ENCODE measurements at places on chromosomes 7 and 10.

- H3K36me3 ChIP-seq, result no peaks in the 10 kb centered on the region
- H3K4me3 ChIP-seq, result no peak overlapping the region
- no peaks in the 10 kb centered on the region for H3K4me1 ChIP-seq
- no peak overlapping the region for H3K27ac ChIP-seq
- DNase-seq, result no peak
Observed at GRCh38 chr10:96967847-96968246, 135.7 kb downstream of the LCOR start.

DNA sequence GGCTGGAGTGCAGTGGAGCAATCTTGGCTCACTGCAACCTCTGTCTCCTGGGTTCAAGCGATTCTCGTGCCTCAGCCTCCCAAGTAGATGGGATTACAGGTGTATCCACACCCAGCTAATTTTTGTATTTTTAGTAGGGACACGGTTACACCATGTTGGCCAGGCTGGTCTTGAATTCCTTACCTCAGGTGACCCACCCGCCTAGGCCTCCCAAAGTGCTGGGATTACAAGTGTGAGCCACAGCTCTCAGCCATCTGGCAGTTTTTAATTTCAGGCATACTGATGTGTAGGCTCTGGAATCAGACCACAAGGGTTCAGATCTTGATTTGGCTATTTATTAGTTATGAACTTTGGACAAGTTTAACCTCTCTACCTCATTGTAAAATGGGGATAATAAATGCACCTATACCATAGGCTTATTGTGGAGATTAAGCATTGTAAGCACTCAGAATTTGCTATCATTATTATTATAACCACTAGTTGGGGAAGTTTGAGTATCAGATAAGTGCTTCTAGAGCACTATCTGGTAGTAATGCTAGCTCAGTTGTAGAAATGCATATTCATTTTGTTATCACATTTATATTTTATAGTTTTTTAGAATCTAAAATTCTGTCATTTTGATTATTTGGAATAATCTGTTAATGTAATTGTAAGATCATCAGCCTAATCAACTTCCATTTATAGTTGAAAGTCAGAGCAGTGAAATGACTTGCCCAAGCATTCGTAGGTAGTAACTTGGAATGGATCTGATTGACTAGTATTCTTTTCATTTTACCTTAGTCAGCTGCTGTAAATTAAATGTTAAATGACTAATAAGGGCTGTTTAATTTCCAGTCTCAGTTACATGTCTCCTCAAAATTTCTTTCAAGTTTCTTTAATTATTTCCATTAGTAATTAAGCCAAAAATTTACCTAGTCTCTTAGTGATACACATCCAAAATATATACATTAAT is 22.5 kb downstream of the KMT2E start:
- no peaks in the 10 kb centered on the region for H3K27me3 ChIP-seq
- no peak overlapping the region for H3K4me3 ChIP-seq
- DNase-seq, result no peak
- H3K4me1 ChIP-seq, result peaks cover 44% of the 10 kb centered on the region

DNA sequence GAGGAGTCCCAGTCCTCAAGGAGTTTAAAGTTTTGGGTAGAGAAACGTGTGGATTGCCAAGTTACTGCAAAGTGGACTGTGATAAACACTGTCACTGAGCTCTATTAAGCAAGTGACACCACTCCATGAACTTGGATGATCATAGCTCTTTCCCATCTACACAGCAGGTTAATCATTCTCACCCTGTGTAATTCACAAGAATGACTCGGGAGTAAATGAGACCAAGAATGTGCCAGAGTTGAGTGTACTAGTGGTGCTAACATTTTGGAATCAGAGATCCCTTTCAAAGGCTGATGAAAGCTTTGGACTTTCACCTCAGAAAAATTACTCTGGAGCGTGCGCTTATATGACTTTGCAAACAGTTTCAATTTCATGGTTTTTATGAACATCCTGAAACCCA is 80.8 kb downstream of the RBM20 start:
- H3K4me3 ChIP-seq, result no peak overlapping the region
- no peaks in the 10 kb centered on the region for H3K36me3 ChIP-seq
- no peak overlapping the region for H3K27ac ChIP-seq
- H3K4me1 ChIP-seq, result peaks cover 32% of the 10 kb centered on the region

DNA sequence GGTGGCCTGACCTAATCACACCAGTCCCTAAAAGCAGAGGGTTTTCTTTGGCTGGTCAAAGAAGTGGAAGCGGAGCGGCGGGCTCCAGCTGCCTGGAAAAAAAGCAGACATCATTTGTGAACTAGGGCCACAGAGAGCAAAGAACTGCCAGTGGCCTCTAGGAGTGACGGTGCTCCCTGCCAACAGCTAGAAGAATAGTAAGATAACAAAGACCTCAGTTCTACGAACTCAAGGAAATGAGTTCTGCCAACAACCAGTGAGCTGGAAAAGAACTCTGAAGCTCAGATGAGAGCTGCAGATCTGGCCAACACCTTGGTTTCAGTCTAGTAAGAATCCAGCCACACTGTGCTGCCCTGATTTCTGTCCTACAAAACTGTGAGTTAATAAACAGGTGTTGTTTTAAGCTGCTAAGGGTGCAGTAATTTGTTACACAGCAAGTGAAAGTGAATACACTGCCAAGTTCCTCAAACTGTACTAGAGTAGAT is 178.0 kb downstream of the SRPK2 start:
- no peaks in the 10 kb centered on the region for H3K36me3 ChIP-seq
- DNase-seq, result no peak
- no peak overlapping the region for H3K27ac ChIP-seq
- no peak overlapping the region for H3K4me3 ChIP-seq
- peaks cover 27% of the 10 kb centered on the region for H3K4me1 ChIP-seq
- no peaks in the 10 kb centered on the region for H3K27me3 ChIP-seq

DNA sequence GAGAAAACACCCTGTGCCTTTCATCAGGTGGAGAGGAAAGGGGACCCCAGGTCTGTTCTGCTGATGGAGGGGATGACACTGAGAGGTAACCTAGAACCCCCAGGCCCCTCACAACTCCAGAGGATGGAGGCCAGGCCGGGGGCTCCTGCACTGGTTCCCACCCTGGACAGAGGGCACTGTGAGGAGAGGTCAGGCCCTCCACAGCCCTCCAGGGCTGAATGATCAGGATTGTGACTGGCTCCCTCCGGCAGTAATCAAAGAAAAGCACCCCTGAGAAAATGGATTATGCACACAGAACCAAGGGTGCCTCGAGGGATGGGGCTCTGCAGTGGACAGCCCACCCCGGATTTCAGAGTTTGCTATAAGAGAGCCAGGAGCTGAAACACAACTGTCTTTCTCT is 502.8 kb downstream of the TCERG1L start:
- no peaks in the 10 kb centered on the region for H3K4me1 ChIP-seq
- no peak overlapping the region for H3K27ac ChIP-seq
- no peak for DNase-seq
- no peak overlapping the region for H3K4me3 ChIP-seq
- H3K27me3 ChIP-seq, result no peaks in the 10 kb centered on the region

- no peak overlapping the region for H3K27ac ChIP-seq
- no peaks in the 10 kb centered on the region for H3K36me3 ChIP-seq
- peaks cover 7% of the 10 kb centered on the region for H3K27me3 ChIP-seq
- H3K4me1 ChIP-seq, result no peaks in the 10 kb centered on the region
Observed at GRCh38 chr7:28570970-28571288, 158.6 kb downstream of the CREB5 start.

DNA sequence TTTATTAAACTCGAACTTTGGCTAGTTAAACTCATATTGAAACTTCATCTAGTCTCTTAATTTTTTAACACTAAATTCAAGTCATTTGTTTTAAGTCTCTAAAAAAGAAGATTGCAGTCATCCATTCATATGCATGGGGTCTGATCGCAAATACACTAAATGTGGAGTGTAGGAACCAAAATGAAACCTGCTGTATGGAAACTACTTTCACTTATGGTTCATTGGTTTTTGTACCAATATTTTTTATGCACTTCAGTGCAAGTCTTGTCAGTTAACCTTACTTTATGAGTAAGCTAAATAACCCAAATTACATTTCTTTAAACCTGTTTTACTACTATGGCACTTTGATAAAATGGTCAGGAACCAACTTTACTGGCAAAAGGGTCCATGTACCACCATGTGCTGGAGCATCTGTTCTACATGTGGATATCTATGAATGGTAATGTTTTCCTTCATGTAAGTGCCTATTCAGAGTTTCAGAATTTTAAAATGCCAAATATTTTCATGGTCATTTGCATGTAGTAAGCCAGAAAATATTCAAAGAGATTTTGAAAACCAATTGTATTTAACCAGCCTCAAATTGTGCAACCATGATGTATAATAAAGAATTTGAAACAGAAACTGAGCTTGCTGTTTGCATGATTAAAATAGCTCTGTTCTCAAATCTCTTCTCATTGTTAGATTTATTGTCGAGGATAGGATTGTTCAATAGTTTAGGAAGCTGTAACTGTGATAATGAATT is 7.6 kb upstream of the SUPV3L1 start:
- no peak overlapping the region for H3K4me3 ChIP-seq
- peaks cover 31% of the 10 kb centered on the region for H3K36me3 ChIP-seq
- no peak for DNase-seq

- DNase-seq, result no peak
- H3K27ac ChIP-seq, result no peak overlapping the region
- no peaks in the 10 kb centered on the region for H3K27me3 ChIP-seq
- no peaks in the 10 kb centered on the region for H3K4me1 ChIP-seq
Observed at GRCh38 chr7:15005672-15006071, 103.1 kb upstream of the DGKB start.

- H3K27me3 ChIP-seq, result no peaks in the 10 kb centered on the region
- H3K4me1 ChIP-seq, result peaks cover 29% of the 10 kb centered on the region
- H3K27ac ChIP-seq, result peak overlapping the region; percentile 83
- H3K4me3 ChIP-seq, result peak overlapping the region; percentile 98
Observed at GRCh38 chr10:28533571-28534304, 820 bp downstream of the WAC start.

DNA sequence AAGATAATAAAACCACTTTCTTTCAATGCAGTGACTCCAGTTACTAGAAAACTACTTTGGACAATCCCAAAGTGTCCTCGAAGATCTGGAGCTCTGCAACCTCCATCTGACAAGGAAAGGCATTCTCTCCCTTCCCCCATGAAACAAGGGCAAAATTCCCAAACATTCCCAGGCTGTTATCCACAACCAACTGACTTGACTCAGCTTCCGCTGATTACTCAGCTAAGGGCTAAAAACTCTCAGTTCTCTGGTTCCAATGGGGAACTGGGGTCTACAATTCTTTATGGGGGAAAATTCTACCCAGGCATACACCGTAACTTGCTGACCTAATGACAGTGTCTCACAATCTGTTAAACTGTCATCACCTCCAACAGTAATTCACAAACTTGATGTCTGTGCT is 48.4 kb downstream of the SFMBT2 start:
- H3K36me3 ChIP-seq, result peaks cover 72% of the 10 kb centered on the region
- no peak overlapping the region for H3K27ac ChIP-seq
- no peak for DNase-seq
- H3K27me3 ChIP-seq, result no peaks in the 10 kb centered on the region
- H3K4me3 ChIP-seq, result no peak overlapping the region

- no peaks in the 10 kb centered on the region for H3K36me3 ChIP-seq
- H3K27me3 ChIP-seq, result no peaks in the 10 kb centered on the region
- no peak for DNase-seq
Observed at GRCh38 chr7:133709036-133709880, 417.9 kb upstream of the LRGUK start.

GRCh38 chr7:26533217-26533616 is 241.6 kb downstream of the SNX10 start:
- H3K4me3 ChIP-seq, result no peak overlapping the region
- DNase-seq, result no peak
- no peaks in the 10 kb centered on the region for H3K4me1 ChIP-seq
- peaks cover 15% of the 10 kb centered on the region for H3K27me3 ChIP-seq
- H3K36me3 ChIP-seq, result no peaks in the 10 kb centered on the region
- no peak overlapping the region for H3K27ac ChIP-seq

GRCh38 chr10:85735997-85736396 is 630.6 kb downstream of the GRID1 start:
- H3K4me3 ChIP-seq, result no peak overlapping the region
- no peaks in the 10 kb centered on the region for H3K4me1 ChIP-seq
- no peak for DNase-seq

DNA sequence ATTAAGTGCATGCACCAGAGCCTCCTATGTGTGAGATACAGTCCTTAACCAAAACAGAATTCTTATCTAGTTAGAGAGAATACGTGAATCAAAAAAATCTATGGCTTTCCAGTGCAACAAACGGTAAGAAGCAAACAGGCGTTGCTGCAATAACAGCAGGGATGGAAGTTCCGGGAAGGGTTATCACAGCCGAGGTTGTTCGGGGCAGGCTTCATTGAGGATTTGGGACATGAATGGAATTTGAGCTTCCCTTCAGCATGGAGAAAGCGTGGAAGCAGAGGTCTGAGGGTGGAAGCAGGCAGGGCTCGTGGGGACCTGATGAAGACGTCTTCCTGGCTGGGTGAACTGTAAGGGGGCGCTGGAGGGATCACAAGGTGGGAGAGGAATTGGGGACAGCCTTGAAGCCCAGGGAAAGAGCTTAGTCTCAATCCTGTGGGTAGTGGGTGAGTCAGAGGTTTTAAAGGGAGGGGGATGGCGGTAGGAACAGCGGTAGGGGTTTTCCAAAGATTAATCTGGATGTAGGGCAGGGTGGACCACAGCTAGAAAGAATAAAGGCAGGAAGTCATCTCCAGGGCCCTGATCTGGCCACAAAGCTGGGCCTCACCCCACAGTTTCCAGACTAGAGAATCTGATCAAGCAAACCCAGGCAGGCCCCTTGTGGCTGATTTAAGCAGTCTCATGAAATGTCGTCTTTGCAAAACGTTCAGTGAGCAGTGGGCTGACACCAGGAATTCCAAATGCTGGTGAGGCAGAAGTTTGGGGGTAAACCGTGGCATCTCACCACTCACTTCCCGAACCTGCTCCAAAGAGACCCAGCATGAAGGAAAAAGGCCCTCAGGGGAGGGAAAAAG is 65.1 kb downstream of the CALML3 start:
- H3K36me3 ChIP-seq, result no peaks in the 10 kb centered on the region
- no peak overlapping the region for H3K4me3 ChIP-seq
- DNase-seq, result no peak

- H3K36me3 ChIP-seq, result no peaks in the 10 kb centered on the region
- no peaks in the 10 kb centered on the region for H3K27me3 ChIP-seq
- no peaks in the 10 kb centered on the region for H3K4me1 ChIP-seq
- DNase-seq, result no peak
- H3K4me3 ChIP-seq, result no peak overlapping the region
- H3K27ac ChIP-seq, result no peak overlapping the region
Observed at GRCh38 chr7:51634025-51634424, 317.4 kb upstream of the COBL start.

DNA sequence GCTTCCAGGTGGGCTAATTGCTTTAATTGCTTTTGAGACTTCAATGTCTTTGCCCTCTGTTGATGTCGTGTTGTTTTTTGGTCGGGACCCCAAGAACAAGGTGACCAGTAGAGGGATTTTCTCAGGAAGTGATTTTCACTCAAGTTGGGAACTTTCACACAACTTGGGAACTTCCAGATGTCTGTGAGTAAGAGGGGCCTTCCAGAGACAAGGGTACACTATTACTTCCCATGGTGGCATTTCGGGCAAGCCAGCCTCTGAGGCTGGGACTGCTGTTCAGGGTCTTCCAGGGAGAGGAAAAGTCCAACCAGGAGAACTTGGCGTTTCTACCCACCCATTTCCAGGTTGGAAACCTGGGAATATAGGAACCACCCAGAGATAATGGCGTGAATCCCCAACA is 170.0 kb upstream of the CDCA7L start:
- H3K27me3 ChIP-seq, result no peaks in the 10 kb centered on the region
- H3K36me3 ChIP-seq, result no peaks in the 10 kb centered on the region
- H3K4me1 ChIP-seq, result no peaks in the 10 kb centered on the region
- DNase-seq, result no peak
- no peak overlapping the region for H3K4me3 ChIP-seq

- peaks cover 30% of the 10 kb centered on the region for H3K36me3 ChIP-seq
- peak overlapping the region; percentile 98 for H3K27ac ChIP-seq
- peaks cover 10% of the 10 kb centered on the region for H3K4me1 ChIP-seq
- DNase-seq, result peak; percentile 3
Observed at GRCh38 chr7:10939237-10939910, 34.3 kb upstream of the PHF14 start.
